Brain pericyte (primary cell): ENCODE measurements at places on chromosomes 3 and 15.

GRCh38 chr15:85619992-85620689 is 174.6 kb downstream of the KLHL25 start:
- no peak for DNase-seq

GRCh38 chr3:51500632-51501131 is 867 bp upstream of the DCAF1 start:
- DNase-seq = no peak

DNA sequence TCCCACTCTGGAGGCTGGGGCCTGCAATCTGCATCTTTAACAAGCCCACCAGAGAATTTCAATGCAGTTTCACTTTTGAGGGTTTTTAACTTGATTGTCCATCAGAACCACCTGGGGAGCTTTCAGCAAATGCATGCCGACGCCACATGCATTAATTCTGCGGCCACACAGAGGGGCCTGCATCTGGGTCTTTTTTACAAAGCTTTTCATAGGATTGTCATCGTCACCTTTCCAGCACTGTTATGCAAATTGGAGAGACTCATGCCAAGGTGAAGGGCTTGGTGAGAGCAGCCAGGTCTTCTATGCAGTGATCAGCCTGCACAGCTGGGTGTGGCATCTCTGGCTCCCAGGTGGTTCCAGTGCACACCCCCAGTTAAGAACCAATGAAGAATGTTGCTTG is 143.0 kb upstream of the CTDSPL start:
- no peak for DNase-seq

GRCh38 chr15:52524223-52525136 is 4.2 kb downstream of the MYO5A start:
- no peak for DNase-seq

DNA sequence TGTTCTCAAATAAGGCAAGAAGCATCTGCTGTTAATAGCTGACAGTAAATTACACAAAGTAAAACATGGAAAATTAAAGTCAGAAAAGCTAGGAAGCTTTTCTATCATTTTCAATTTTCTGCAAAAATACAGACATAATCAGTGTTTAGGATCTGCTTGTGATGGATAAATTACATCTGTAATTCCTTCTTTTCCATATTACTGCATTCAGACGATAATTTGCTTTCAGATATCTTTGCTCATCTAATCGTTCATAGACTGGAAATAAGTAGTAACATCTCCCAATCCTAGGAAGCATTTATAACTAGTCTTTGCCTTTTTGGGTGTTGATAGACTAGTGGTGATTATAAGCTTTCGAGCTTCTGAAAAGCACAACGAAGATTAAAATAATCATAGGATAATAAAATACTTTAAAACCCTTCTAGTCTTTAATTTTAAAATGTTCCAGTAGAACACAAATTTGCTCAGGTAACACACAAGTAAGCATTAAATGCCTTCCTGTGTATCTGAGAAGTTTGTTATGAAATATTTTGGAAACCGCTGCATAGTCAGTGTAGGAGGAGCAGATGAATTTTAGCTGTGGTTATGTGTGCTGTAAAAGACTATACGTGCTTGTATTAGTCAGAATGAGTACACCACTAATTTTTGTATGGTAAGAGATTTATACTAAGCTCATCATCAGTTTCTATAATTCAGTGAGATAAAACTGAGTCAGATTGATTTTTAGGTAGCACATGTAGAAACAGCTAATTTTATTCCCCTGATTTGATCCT is 41.0 kb downstream of the MBNL1 start:
- no peak for DNase-seq

GRCh38 chr3:160564258-160564911 is 986 bp downstream of the KPNA4 start:
- DNase-seq = no peak

DNA sequence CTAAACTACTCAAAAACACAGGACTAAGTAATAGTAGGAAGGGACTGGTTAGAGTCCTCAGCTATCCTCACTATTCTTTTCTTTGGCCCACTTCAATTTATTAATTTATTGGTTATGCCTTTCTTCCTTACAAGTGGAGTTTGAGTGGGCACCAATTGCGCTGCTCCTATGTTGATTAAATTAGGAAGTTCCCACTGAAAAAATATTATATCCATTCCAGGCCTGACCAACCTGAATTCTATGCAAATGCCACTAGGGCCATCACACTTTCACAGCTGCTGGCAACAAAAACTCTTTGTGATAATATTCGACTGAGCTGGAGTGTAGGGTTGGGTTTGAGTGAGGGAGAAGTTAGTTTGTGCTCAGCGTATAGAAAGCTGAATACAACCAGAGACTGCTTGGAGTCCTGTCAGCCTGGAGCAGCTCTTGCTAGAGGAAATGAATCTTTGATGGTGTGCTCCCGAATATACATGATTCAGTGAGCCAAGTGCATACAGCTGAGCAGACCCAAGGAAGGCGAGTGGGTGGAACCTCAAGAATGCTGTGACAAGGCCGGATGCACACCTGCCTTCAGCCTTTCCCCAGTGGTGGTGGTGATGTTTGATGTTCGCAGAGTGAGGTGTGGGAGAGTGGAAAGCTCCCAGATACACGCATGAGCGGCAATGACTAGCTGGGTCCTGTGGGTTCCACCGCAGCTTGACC is 1.5 kb downstream of the ARHGEF3 start:
- no peak for DNase-seq

- no peak for DNase-seq
Observed at GRCh38 chr3:72665701-72666446, 182.4 kb downstream of the SHQ1 start.

DNA sequence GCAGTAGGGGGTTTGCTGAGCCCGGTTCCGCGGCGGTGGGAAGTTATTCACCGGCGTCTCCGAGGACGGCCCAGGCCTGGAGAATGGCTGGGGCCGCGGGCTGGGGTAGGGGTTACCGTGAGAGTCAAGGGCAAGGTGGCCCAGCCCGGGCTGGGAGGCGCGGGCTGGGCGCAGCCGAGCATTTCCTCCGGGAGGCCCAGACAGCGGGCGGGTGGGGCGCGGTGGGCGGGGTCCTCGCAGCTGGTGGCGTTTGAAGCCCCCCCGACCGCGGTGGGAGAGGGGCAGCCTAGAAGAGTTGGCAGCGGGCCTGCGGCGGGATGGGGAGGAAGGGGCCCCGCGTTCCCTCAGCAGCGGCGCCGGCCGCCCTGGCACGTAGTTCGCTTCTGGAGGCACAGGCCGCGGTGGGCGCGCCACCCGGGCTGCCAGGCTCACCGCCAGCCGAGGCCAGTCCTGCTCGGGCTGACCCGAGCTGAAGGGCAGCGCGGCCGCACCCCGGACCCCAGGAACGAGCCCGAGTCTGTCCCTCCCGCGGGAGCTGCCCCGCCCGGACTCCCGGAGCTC is 960 bp upstream of the KLF13 start:
- no peak for DNase-seq

DNA sequence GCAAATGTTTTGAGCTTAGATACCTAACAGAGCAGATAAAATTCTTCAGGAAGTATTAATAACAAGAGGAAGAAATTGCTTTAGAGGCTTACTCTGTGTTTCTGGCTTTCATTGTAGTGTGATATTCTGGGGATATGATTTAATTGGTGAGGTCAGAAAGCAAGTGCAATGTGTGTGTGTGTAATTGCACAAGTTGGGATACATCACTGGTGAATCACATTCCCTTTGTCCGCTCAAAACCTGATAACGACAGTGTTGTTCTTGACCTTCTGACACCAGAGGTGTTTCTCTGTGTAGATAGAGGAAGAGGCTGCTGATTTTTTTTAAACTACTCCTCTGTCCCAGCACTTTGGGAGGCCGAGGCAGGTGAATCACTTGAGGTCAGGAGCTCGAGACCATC is 161.1 kb downstream of the CACNA2D3 start:
- DNase-seq = no peak

DNA sequence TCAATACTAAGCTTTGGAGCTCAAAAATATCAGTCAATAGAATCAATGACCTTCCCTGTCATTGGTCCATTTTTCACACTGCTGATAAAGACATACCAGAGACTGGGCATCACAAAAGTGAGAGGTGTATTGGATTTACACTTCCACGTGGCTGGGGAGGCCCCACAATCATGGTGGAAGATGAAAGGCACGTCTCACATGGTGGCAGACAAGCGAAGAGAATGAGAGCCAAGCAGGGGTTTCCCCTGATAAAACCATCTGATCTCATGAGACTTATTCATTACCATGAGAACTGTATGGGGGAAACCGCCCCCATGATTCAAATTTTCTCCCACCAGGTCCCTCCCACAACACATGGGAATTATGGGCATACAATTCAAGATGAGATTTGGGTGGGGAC is 81.9 kb downstream of the ANXA2 start:
- DNase-seq = no peak

DNA sequence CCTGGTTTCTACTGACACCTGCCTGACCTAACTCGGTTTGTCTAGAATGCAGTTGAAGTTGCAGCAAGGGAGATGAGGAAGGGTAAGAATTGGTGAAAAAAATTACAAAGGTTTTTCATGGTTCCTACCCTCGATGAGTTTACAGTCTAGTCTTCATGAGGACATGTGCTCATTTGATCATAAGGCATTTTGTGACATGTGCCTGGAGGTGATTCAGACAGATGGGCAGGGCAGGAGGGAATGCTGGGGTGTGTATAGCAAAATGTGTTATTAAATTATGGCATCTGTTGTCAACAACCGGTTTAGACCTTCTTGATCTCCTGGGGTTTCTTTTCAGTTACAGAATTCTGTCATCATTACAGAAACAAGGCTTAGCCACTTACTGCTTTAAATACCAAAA is 101.2 kb downstream of the CACNA1D start:
- no peak for DNase-seq

GRCh38 chr3:36097209-36097608 is 283.1 kb upstream of the STAC start:
- DNase-seq = no peak

- no peak for DNase-seq
Observed at GRCh38 chr3:66472313-66473134, 28.3 kb downstream of the LRIG1 start.

- no peak for DNase-seq
Observed at GRCh38 chr3:5187920-5188418, 462 bp downstream of the EDEM1 start.

GRCh38 chr3:98032265-98032664 is 2.9 kb downstream of the GABRR3 start:
- DNase-seq = no peak

DNA sequence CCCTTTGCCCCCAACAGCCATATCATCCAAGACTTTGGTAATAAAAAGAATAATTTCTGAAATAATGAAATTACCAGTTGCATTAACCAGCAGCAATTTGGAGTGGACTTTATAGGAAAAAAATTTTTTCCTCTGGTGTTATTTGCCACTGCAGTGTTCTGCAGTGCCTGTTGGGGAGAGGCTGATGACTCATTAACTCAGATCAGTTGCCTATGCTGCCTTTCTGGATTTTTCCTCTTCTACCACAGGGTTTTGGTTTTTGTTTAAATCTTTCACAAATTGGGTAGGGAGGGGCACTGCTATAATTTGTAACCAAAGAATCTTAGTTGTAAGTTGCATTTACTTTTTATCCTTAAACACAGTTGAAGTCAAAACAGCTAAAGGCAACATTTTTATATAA is 22.7 kb downstream of the ATP6V1A start:
- no peak for DNase-seq

GRCh38 chr15:96160800-96161199 is 169.7 kb upstream of the NR2F2 start:
- no peak for DNase-seq

DNA sequence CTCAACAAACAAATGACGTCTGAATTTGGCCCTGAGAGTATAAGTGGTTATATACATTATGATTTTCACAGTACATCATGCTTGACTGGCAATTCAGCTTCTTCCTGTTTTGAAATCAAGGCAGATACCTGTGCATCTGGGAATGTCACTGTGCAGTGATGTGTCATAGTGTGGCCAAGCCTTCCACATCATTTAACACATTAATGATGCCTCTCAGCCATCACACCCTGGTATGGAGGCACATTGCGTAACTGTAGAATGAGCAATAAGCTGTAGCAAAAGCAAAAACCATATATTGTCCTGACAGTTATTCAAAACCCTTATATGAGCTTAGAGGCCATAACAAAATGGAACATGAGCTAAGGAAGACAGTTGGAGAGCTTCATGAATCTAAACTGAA is 246.0 kb downstream of the EPHA3 start:
- DNase-seq = no peak

GRCh38 chr3:183050706-183051105 is 48.6 kb downstream of the MCCC1 start:
- DNase-seq = no peak

- DNase-seq = no peak
Observed at GRCh38 chr3:193310914-193311723, 67.4 kb downstream of the ATP13A5 start.

DNA sequence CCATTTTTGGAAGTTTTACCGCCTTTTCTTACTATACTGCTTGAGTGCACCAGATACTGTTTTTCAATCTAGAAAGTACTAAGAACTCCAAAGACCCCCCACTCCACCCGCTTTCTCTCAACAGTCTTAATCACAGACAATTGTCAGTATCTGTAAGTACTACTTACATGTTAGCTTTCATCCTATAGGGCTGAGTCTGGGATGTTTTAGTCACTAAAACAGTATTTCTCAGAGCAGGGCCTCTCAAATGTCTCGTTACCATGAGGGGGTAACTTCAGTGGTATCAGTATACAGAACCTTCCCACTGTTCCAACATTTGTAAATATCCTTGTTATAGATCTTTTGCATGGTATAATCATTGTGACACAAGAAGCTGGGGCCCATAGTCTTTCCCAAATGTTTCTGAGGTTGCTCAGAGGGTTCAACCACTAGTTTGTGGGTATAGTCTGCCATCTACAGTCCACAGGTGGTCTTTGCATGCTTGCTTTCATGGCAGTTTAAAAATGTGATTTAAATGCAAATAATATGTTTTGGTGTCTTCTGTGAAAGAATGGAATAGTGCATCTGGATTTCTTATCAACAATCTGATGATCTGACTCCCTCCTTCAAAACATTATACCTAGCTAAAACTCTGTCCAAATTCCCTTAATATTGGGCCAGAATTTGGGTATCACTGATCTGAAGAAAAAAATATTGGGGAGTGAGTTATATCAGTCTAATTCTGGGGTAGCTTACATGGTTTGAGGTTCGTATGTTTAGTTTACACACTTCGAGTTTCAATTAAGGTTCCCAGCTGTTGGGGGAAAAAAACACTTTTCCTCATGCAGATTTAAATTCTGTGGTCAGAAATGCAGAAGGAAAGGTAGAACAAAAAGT is 18.0 kb upstream of the DNAJC13 start:
- peak; percentile 15 for DNase-seq

GRCh38 chr3:108804437-108804836 is 18.1 kb upstream of the TRAT1 start:
- DNase-seq = no peak

GRCh38 chr3:10957976-10958749 is 34.4 kb upstream of the SLC6A1 start:
- DNase-seq = no peak

- no peak for DNase-seq
Observed at GRCh38 chr15:80458580-80458979, 54.4 kb downstream of the ARNT2 start.

GRCh38 chr3:126891791-126892190 is 91.1 kb upstream of the PLXNA1 start:
- no peak for DNase-seq

GRCh38 chr3:114120211-114120610 is 58.6 kb downstream of the DRD3 start:
- DNase-seq = no peak
